ENCODE measurements at places on chromosomes 6 and 20. TPM values are rescaled to one million over a fixed set of nuclear protein-coding genes. Genes with fewer than 3 reads are reported as not detected.

HTR1E gene
- not detected for total RNA-seq

SRSF12 gene
- 0.45 TPM for total RNA-seq

DNA sequence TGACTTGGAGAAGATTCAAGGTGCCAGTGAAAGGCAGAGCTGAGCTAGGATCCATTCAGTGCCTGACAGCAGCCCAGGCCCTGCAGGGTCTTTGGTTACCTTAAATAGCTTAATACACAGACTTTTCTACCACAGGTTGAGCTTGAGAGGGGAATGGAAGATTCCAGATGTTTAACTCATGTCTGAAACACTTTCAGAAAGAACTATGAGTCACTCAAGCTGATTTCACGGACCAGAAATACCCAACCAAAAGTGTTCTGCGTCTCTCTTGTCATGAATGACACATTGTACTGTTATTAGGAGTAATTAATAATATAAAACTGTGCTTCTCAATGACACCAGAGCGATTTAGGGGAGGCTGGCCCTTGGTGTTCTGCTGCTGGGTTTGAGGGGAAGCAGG is 6.4 kb upstream of the PMEPA1 start:
- DNase-seq, result no peak

- DNase-seq, result no peak
Measured at GRCh38 chr6:158849899-158850806, 31.0 kb upstream of the EZR start.

- no peak for DNase-seq
Measured at GRCh38 chr6:157172231-157172701, 151.1 kb downstream of the TMEM242 start.

DNA sequence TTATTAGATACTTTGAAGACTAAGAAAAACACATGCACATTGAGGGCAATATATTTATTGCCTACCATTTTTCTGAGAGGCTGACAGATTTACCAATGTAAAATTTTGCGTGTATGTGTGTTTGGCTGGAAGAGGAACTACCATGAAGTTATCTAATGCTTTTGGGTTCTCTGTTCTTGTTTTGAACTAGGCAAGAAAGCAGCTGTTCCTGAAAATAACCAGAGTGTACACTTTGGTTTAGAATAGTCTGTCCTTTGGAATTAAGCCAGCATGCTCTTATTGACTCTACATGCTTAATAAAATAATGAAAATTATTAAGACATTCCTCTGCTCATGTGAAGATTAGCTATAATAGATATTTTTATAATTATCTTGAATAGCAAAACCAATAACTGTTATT is 129.2 kb downstream of the MYB start:
- no peak for DNase-seq

Measured in right cardiac atrium (tissue), 5 donors.